ENCODE measurements at places on chromosomes 4 and X.

DNA sequence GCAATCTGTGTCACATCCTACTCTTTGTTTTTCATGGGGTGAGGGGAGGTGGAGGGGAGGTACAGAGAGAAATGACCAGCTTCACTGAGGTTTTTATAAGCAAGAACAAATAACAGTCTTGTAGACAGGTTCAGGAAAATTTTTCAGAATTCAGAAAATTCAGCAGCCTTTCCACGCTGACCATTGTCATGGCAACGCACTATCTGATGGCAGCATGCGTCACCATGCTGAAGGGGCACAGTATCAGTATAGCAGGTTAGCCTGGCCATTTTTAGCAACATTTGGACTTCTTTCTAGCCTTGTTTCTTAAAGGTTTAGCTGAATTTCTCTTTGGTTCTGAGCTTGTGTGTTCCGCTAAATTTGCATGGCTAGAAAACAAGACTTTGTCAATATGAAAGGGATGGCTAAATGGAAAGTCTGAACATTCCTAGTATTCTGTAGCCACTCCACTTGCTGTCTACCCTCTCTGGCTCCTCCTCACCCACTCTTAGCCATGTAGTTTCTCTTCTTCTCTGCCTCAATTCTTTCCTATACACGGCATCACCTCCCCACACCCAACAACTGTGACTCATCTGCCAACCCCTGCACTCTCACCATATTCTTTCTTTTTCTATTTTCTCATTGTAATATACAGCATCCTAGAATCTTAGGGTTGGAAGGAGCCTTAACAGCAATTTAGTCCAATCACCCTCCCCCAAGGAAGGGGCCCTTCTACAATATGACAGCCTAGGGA is 42.7 kb upstream of the CITED1 start:
- DNase-seq = no peak

- no peak for DNase-seq
These were observed 27.0 kb upstream of the LNX1 start for GRCh38 chr4:53618321-53618720.

DNA sequence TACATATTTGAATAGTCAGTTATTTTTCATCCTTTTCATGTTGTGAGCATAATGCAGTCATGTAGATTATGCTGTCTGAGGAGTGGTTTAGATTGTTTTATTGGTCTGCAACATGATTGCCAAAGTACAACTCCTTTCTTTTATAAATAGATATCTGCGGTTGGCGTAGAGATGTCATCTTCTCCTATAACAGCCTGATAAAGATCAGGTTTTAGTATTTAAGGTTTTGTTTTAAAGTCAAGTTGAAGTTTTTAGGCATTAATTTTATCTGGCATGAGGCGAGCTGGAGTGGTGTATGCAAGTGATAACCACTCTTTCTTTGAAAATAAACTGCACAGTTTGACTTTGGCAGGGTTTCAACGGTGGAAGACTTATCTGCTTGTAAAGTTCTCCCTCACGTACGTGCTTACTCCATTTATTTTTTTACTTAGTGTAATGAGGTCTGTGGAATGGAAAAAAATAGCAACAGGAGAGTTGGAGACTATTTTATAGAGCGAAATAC is 126.3 kb downstream of the FBXO8 start:
- DNase-seq = no peak

DNA sequence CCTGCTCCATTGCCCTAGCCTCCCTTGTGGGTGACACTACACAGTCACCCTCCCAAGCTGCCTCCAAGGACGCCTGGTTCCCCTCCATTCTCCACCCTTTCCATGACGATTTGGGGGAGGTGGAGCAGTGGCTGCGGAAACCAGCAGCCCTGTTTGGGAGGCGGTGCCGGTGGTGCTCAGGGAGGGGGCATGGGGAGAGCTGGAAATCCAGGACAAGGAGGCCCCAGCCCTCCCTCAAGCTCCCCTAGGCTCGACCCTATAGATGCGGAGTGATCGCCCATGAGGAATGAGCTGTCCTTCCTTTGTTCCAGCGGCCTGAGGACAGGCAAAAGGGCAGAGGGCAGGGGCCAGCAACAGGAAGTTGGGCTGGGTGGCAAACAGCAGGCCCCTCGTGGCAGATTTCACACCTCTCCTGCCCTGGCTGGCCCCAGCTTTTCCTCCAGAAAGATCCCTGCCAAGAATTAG is 3.6 kb upstream of the RENBP start:
- DNase-seq = no peak

GRCh38 chr4:91914176-91914804 is 389.5 kb upstream of the GRID2 start:
- no peak for DNase-seq

- DNase-seq = no peak
These were observed 6.7 kb downstream of the DOCK11 start for GRCh38 chrX:118502161-118502789.

DNA sequence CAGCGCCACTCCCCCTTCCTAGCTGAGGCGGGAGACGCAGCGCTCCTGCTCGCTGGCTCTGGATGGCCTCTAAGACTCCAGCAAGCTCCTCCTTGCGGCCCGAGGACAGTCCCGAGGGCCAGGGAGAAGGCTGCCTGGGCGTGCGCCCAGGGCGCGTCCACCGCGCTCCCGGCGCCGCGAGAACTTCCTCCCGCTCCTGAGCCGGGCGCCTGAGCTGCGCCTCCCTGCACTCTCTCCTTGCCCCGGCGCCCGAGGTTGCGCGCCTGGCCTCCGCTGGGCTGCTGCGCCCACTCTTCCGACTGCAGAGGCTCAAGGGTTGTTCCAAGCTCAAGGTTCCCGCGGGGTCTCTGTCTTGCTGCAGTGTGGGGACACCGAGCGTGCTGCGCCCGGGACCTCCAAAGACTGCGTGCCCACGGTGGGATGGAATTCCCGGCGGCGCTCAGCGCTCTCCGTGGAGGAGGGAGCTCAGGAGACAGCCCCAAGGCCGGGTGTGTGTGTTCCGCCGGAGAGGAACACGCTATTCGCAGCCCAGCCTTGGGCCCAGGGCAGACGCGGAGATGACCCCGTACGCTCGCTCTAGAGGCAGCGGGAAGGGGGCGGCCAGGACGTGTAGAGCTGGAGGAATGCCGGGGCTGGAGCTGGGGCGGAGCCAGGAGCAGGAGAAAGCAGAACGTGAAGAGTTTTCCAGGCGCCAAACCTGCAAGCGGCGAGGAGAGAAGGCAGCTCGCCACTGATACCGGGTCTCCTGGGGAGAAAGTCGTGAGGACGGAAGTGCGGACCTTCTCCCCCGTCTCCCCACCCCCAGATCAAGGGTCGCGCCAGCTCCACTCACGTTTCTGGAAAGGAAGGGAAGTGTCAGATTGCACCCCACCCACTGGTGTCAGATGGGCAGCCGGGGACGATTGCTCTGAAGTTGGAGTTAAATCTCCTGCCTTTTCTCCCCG is at the start of gene ARHGAP6:
Gene ARHGAP6, minus strand, starts transcription at position 753 of the 944 bp plus-strand sequence. CDS start 1,092 bp downstream, outside the sequence.
- DNase-seq = no peak
